Stimulated activated CD4-positive, alpha-beta T cell treated with anti-CD3 and anti-CD28 coated beads, Interleukin-4, amount 100 ng/mL, for 1 hour (primary cell): ENCODE measurements at places on chromosomes 16 and 17.

GRCh38 chr17:65393514-65393913 is 167.9 kb downstream of the AXIN2 start:
- no peak for DNase-seq

GRCh38 chr17:68390888-68391545 is 66.3 kb downstream of the WIPI1 start:
- no peak for DNase-seq

- DNase-seq, result no peak
These were observed 269.3 kb upstream of the TBX2 start for GRCh38 chr17:61130330-61130729.

- DNase-seq, result no peak
These were observed 27.8 kb downstream of the ZC3H18 start for GRCh38 chr16:88597856-88598491.

- DNase-seq, result no peak
These were observed 12.6 kb downstream of the C1QTNF1 start for GRCh38 chr17:79036596-79036995.

DNA sequence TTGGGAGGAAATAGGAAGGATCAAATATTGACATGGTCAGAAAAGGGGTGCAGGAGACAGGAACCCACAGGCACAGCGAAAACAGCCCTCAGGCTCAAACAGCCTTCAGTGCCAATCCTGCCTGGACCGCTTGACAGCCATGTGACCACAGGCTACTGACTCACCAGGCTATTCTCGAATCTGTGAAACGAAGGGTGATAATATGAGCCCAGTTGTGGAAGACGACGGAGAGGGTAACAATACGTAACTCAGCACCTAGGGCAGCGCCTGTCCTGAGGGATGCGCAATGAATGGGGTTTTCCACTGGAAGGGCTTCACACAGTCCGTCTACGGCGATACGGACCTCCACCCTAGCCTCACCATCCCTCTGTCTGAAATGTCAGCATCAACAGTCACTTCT is 117.3 kb upstream of the RCVRN start:
- no peak for DNase-seq

- DNase-seq, result no peak
These were observed 11.9 kb downstream of the LGALS3BP start for GRCh38 chr17:78967782-78968362.

- no peak for DNase-seq
These were observed 33.7 kb upstream of the ALDH3A2 start for GRCh38 chr17:19614900-19615299.

DNA sequence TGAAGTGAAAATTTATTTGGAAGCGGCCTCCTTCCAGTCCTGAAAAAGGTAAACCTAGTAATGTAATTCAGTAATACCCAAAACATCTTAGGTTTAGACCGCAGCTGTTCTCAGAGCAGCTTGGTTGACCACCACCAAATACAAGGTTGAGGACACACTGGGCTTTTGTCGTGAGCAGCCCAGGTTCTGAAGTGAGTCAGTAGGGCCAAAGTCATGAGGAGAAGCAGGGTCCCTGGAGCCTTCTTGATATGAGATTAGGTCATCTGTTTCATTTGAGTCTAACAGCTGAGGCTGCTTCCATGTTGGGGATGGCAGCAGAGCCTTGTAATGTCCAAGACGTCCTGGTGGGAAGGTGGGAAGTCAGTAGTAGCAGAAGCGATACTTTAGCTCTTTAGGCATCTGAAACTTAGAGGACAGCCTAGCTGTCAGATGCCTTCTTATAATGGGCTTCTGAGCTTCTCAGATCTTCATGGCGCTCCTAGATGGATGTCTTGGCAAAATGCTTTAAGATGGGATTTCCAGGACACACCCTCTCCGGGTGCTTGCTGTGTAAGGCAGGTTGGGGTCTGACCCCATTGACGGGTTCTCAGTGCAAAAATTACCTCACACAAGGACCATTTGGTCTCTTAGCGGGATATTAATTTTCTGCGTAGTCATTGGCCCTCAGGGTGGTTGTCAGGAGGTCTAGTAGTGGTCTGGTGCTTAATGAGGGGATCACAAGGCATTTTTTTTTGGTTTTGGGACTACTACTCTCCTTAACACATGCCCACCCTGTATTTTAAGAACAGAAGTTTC is 2.4 kb downstream of the ALKBH5 start:
- no peak for DNase-seq

GRCh38 chr17:74712301-74712700 is 422 bp downstream of the CD300LF start:
- DNase-seq, result no peak

DNA sequence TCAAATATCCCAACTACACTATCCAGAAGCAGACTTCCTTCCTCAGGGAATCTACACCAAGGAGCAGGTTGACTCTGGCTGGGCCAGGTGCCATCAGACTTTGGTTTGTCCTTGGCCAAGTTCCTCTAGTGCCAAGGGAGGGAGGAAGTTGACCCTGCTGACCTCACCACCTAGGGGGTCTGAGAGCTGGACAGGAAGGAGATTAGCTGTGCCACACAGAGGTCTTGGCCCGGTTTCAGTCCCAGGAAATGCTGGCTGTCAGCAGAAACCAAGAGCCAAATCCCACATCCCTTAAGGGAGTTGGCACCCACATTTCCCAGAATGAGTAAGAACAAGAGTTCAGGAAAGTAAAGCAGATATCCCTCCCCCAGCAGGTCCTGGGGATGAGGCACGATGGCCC is 178.2 kb downstream of the SALL1 start:
- DNase-seq, result no peak

DNA sequence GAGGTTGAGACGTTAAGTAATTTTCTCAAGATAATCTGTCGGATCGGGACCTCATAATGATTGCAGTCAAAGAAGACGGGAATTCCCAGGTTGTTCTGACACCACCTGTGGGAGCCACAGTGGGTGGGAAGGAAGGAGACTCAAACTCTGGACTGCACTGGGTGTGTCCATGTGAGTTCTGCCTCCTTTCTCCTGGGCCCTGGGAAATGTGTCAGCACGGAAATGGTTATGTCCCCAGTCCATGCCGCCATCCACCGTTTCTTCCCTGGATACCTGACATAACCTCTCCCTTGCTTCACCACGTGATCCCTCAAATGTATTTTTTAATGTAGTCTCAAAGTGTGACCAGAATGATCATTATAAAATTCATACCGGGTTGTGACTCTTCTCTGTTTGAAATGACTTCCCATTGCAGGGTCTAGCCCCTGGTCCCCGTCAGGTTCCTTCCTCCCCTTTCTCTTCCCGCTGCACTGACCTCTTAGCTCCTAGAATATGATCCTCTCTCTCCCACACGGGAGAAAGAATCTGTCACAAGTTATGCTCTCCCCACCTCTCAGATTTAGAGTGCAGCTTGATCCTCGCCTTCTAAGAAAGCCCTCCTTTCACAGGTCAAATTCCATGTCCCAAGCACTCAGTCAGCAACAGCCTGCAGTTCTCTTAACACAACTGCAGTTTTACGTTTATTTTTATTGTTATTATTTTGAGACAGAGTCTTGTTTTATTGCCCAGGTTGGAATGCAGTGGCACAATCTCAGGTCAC is 820.0 kb upstream of the EEF2KMT start:
- DNase-seq, result no peak

DNA sequence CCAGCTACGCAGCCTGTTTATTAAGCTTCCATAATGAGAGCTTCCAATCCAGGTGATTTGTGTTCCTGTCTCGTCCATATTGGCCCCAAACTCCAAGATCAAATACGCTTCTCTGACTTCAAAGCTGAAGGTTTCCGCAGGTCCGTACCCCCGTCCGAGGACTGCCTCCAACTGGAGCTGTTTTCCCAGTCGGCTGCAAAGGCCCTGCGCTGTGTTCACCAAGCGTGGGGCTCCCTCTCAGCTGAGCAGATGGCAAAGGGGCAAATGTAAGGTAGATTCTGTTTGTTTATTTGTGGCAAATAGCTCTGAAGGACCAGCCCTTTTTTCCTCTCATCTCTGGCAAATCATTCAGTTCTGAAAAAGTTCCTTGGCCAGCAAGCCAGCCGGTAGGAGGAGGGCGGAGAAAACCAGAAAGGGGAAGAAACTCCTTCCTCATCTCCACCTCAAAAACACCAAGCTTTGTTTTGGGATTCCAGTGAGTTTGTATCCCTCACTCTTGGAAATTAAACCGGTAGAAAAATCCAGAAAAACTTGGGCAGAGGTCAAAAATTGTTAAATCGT is 35.2 kb downstream of the NXN start:
- DNase-seq, result no peak

GRCh38 chr17:44928950-44929720 is 13.8 kb upstream of the GFAP start:
- DNase-seq, result no peak

- no peak for DNase-seq
These were observed 249.6 kb upstream of the AXIN2 start for GRCh38 chr17:65811043-65811442.

- no peak for DNase-seq
These were observed 469 bp downstream of the GPRC5C start for GRCh38 chr17:74432424-74432690.
